Adipocyte (in vitro differentiated cells): ENCODE measurements at places on chromosomes 3 and 15.

DNA sequence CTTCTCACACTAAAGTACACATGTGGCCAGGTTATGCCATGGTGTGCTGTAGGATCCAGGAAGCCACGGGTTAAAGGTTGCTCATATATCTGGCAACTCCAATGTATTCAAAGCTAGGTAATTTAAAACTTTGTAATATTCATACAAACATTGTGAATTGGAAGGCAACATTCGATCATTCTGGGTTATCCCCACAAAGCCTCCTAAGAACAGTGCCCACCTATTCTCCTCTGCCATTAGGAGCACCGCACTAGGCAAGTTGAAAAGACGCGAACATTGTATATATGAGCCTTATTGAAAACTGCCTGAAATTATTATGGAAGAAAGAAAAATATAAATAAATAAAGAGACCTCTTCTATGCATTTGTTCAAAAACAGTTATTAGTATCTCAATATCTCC, 228.2 kb downstream of the IGSF11 start:
- no peak for DNase-seq

- DNase-seq: no peak
These were observed 151.6 kb downstream of the CADM2 start for GRCh38 chr3:85110393-85110792.

DNA sequence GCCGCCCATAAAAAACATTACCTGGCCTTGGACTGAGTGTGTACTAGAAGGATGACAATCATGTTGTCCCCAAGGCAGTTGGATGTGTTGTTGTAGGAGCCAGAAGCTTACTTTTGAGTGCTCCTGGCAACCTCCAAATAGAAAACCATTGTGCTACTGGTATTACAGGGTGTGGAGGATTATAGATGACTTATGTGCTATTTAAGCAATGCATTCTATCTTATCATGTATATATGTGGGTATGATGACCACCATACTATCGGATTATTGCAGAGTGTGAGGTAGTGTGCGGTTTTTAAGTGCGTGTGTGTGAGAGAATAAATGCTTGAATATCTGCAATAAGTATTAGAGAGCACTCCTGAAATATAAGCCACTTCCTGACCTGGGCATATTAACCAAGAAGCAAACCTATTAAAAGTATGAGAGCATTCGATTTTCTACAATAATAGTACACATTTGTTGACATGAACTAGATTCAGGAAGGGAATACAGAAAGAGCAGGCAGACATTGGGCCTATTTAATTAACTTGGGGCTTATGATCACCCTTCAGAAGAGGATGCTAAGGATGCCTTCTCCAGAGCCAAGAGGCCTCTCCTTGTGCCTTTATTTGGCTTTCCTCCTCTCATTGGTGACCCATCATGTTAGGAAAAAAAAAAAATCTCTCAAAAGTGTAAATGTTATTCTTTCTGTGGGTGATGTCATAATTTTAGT, 11.7 kb upstream of the MBNL1 start:
- peak; percentile 26 for DNase-seq

DNA sequence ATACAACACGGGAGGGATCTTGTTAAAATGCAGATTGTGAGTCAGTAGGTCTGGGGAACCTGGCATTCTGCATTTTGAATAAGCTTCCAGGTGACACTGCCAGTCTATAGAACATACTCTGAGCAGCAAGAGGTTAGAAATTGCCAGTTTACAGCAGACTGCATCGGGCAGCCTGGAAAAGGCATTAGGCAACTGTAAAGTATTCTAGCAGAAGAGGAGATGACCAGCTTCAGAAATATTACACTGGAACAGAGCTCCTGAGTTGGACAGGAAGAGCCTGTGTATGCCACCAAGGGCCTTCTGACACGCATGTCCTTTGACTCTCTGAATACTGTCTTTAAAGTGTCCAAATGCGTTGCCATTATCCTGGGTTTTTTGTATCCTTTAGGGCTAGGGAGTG, 2.5 kb upstream of the ACAN start:
- no peak for DNase-seq

GRCh38 chr15:43893956-43894355, 67.2 kb downstream of the WDR76 start:
- DNase-seq: no peak

GRCh38 chr3:112793326-112794081, 53.2 kb downstream of the CD200R1L start:
- no peak for DNase-seq

GRCh38 chr15:96422125-96422524, 91.6 kb downstream of the NR2F2 start:
- DNase-seq: no peak

- DNase-seq: peak; percentile 62
These were observed 692 bp downstream of the PSMD2 start for GRCh38 chr3:184299488-184300377.

GRCh38 chr3:194487289-194488054, 670 bp upstream of the ATP13A3 start:
- DNase-seq: peak; percentile 46

DNA sequence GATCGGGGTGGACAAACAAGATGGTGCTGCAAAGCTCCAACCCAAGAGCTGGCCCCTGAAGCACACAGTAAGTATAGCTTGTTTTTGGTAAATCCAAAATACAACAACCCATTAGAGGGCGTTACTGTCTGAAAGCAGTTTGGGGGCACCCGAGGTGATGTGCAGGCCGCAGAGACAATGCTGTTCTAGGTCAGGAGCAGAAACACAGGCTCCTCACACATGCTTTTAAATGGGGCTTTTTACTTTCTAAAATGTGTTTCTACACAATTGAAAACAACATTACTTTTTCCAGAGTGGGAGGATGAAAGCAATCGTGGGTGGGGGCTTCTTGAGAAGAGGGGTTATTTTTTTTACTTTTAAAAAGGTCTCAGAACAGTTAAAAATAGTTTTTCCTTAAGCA, 1029.3 kb upstream of the CFAP20DC start:
- no peak for DNase-seq

- no peak for DNase-seq
These were observed 327.8 kb upstream of the C2CD4B start for GRCh38 chr15:62492900-62493299.

DNA sequence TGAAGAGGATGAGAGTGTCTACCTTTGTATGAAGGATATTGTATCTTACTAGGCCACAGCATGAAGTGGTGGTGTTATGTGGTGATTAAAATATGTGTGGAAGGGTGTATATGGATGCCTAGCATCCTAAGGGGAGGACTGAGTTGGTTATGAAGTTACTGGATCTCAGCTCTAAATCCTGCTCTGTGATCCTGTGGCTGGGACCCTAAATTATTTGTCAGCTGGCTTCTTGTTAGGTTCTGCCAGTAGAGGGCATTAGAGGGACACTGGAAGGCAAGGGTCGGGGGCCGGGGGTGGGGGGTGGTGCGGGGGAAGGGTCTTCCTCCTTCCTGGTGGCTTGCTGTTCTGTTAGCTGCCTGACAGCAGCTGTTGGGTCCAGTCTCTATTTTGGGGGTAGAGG, 34.9 kb downstream of the MORF4L1 start:
- DNase-seq: peak; percentile 38

- DNase-seq: no peak
These were observed 48.0 kb downstream of the KLF15 start for GRCh38 chr3:126309165-126309564.

GRCh38 chr15:87487484-87487883, 769.1 kb downstream of the NTRK3 start:
- no peak for DNase-seq

DNA sequence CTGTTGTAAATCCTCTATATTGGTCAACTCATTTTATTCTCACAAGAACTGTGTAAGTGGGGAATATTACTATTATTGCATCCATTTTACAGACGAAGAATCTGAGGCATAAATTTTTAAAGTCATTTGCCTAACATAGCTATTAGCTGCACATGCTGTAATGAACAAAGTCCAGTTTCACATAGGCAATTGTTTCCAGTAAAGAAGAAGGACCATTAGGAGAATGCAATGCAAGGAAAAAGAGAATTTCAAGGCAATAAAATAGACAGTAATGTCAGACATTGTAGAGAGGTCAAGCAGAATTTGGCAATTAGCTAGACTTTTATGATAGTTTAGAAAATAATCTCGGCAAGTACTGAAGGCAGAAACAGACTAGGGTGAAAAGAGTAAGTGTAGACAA, 578.7 kb upstream of the NECTIN3 start:
- no peak for DNase-seq

DNA sequence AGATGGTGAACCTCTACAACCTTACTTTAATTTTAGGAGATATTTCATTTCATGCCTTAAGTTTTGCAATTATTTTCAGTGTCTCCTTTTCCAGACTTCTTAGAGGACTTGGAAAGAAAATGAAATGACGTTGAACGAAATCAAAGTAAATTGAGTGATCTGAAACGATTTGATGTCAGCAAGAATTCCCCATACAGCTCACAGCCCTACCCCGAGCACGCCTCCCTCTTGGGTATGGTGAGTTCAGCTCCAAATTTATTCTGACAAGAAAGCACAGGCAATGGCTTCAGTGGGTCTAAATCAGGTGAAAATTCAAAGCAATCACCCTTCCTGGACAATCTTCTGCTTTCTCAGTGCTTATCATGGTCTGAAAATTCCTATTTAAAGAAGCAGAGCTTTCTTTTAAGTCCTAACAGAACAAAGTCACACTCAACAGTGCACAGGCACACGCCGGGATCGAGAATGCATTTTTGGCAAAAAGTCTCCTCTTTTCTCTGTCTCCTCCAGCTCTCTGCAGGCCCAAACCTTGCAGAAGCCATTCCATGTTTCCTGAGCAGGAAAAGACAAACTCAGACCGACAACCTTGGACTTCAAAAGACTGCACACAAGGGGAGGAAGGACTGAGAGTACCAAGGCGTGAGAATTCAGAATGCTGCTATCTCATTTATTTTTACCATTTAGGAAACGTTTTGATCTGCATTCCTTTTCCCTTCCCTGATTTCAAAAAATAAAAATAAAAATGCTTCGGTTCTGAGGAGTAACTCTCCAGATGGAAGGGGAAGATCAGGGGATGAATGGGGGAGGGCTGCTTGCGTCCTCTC, 72.0 kb downstream of the CCNL1 start:
- peak; percentile 51 for DNase-seq

- no peak for DNase-seq
These were observed 5.7 kb upstream of the IL16 start for GRCh38 chr15:81190922-81191507.

- no peak for DNase-seq
These were observed 369.0 kb downstream of the SV2B start for GRCh38 chr15:91468871-91469580.

DNA sequence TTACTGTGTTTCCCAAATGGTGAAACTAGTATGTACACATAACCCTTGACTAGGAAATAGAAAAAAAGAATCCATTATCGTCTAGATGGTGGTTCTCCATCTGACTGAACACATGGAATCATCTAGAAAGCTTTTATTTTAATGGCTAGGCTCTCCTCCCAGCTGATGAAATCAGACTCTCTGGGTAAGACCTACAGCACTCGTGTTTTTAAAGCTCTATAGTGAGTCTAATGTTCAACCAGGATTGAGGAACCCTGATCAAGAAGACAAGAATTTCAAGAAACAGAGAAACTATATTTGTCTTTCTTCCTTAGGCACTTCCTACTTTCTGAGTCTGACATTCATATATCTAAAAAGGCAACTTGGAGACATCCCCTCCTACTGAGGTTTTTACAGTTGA, 118.8 kb downstream of the TMCO5A start:
- no peak for DNase-seq

- DNase-seq: no peak
These were observed 8.7 kb downstream of the SPSB4 start for GRCh38 chr3:141059816-141060215.

DNA sequence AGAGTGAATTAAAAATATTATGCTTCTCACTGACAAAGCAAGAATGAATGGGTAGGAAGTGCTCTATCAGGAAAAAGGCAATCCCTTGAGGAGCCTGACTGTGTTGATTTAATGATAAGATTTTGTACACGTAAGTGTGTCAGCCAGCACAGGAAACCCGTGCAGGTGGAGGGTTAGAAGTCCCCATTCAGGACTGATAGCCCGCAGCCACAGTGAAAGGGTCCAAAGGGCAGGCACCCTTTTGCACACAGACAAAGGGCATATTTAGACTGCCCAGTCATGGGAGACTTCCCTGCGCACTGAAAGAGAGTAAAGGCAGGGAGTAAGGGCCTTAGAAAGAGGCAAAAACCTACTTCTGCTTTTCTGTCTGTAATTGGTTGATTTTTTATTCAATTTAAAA, 26.4 kb upstream of the SKIL start:
- DNase-seq: no peak

- DNase-seq: no peak
These were observed 339.2 kb downstream of the CHL1 start for GRCh38 chr3:535566-536416.

DNA sequence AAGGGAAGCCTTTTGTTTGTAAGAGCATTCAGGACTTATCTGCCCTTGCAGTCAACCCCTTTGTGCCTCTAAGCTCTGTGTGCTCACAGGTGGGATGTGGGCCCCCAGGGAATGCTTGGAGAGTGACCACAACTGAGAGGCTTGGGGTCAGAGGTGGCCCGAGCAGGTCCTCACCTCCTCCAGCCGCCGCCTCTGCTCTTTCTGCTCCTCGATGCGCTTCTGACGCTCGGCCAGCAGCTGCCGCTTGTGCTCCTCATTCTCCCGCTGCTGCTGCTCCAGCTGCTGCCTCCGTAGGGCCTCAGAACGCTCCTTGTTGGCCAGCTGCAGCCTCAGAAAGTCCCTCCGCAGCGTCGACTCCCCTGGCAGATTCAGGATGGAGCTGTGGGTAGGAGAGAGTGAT, 130.8 kb upstream of the SLC2A2 start:
- DNase-seq: no peak

DNA sequence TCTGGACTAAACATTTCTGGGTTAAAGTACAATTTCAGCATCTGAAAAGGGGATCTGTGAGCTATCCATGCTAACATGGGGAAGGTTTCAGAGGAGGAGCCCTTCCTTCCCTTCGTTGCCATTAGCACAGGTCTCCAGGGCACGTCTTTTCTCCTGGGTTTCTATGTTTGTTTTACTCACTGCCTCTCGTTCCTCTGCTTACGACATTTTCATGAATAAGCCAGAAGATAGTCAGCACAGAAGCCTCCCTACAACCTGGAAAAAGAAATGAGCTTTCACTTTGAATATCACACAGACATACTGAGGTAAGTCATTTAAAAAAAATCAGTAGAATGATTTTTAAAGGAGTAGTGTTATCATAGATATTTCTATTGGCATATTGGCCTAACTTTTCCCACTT, 117.2 kb upstream of the KCNMB2 start:
- DNase-seq: peak; percentile 48

- DNase-seq: no peak
These were observed 28.4 kb upstream of the SHC4 start for GRCh38 chr15:48992096-48992495.

GRCh38 chr3:63814237-63814636, 4.9 kb upstream of the C3orf49 start:
- DNase-seq: peak; percentile 9

GRCh38 chr3:33149342-33149741, 35.5 kb downstream of the CRTAP start:
- no peak for DNase-seq

GRCh38 chr3:9151240-9151639, 98.2 kb downstream of the SRGAP3 start:
- DNase-seq: no peak

GRCh38 chr3:187210545-187211327, 13.4 kb downstream of the RTP1 start:
- DNase-seq: peak; percentile 42
